ENCODE measurements at places on chromosomes 7 and 10.
A peak's percentile ranks its signal among the peaks of the same experiment; 100 is the strongest.

DNA sequence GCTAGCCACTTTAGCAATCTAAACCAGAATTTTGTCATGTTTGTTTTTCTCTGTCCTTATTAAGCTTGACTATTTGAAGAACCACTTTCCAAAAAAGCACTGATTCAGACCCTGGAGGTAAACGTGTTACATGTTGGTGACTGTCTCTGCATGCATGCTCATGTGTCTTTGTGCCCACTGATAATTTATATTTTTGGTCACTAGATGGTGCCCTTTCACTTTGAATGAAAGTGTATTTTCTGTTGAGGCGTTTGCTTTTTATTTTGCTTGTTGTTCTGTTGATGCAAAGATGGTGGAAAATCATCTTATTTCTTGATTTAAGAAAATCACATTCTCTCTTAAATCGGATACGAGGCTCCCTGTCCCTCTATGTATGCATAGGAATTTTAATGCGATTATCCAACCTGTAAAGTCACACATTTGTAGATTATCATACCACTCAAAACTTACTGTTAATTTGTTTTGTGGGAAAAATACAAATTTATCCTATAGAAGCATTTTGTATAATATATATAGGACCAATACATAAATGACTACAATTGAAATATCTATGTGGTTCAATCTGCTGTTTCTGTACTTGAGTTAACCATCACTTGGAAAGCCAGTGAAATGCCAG is 269.3 kb downstream of the BICC1 start:
- H3K4me1 ChIP-seq, result no peaks in the 10 kb centered on the region
- no peak overlapping the region for H3K27ac ChIP-seq
- DNase-seq, result peak; percentile 20
- H3K4me3 ChIP-seq, result no peak overlapping the region
- H3K36me3 ChIP-seq, result no peaks in the 10 kb centered on the region

DNA sequence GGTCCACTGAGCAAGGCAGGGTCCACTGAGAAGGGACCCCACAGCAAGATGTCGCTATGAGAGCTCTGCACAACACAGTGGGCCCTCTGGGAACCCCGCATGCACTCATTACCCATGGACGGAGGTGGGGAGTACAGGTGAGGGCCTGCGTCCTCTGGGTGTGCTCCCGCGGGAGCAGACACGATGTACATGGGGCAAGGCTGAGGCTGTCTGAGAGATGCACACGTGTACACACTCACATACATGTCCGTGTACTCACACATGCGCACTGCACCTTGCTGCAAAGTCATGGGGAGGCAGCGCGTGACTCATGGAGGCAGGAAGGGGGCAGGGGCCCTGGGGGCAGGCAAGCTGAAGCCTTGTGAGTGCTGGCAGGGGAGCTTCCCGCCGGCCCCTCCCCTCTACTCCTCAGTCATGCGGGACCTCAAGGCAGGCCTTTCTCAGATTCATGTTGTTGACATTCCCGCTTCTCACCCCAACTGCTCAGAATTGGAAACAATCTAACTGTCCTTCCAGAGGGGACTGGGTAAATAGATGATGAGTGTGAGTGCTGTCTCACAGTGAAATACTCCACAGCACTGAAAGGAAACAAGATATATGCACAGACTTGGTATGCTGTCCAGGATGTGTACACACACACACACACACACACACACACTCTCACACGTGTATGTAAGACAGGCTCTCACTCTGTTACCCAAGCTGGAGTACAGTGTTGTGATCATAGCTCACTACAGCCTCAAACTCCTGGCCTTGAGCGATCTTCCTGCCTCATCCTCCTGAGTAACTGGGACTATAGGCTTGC is 40.0 kb downstream of the GOLGA7B start:
- no peaks in the 10 kb centered on the region for H3K27me3 ChIP-seq
- H3K36me3 ChIP-seq, result no peaks in the 10 kb centered on the region
- DNase-seq, result peak; percentile 53
- peaks cover 8% of the 10 kb centered on the region for H3K4me1 ChIP-seq

DNA sequence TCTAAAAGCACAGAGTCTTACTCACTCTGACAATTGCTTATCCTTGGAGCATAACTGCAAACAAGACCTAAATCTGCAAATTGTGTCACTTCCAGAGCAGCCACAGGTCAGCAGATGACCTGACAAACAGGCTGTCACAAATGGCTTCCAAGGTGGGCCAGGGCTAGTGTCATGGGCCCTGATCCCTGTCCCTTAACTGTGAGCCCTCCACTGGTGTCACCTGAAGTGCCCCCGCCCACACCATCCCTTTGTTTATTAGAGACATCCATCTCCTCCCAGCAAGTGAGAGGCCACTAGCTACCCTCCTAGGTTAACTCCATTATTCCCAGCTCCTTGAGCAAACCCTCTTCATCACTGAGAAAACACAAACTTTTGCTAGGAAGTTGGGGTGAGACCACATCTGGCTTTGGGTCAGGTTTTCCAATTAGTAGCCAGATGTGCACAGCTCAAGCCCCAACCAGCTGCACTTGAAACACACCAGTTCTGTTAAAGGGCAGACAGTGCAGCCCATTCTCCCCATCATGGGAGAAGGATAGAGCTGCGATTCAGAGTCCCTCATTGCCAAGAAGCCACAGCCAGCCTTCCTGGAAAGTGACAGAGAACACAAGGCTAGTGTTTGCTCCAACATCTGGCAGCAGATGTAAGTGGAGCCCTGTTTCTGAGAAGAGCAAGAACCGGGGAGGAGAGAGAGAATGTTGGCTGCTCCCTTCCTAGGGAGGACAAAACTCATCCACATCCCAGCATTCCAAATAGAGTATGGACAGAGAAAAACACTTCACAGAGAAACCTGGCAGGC is 75.7 kb upstream of the NANOS1 start:
- no peak for DNase-seq
- no peaks in the 10 kb centered on the region for H3K36me3 ChIP-seq
- no peak overlapping the region for H3K4me3 ChIP-seq
- no peaks in the 10 kb centered on the region for H3K27me3 ChIP-seq
- no peak overlapping the region for H3K27ac ChIP-seq
- peaks cover 3% of the 10 kb centered on the region for H3K4me1 ChIP-seq

- H3K4me1 ChIP-seq, result peaks cover 6% of the 10 kb centered on the region
- H3K27ac ChIP-seq, result peak overlapping the region; percentile 86
- peak overlapping the region; percentile 2 for H3K4me3 ChIP-seq
- DNase-seq, result no peak
- no peaks in the 10 kb centered on the region for H3K36me3 ChIP-seq
Measured at GRCh38 chr7:149791-150636, 42.4 kb upstream of the FAM20C start.

- H3K27me3 ChIP-seq, result no peaks in the 10 kb centered on the region
- H3K36me3 ChIP-seq, result no peaks in the 10 kb centered on the region
- no peaks in the 10 kb centered on the region for H3K4me1 ChIP-seq
Measured at GRCh38 chr10:5105626-5106025, 11.4 kb downstream of the AKR1C3 start.

DNA sequence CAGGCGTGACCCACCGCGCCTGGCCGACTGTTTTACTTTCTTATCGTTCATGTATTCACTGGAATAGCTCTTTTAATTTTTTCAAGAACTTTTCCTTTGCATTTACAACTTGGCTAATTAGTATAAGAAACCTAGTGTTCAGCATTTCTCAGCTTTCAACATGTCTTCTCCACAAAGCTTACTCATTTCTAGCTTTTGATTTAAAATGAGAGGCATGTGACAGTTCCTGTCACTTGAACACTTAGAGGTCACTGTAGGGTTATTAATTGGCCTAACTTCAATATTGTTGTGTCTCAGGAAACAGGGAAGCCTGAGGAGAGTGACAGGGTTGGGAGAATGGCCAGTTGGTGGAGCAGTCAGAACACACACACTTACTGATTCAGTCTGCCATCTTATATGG is 125.1 kb upstream of the GPR22 start:
- no peak overlapping the region for H3K27ac ChIP-seq
- H3K27me3 ChIP-seq, result no peaks in the 10 kb centered on the region

- no peaks in the 10 kb centered on the region for H3K27me3 ChIP-seq
- H3K4me1 ChIP-seq, result peaks cover 3% of the 10 kb centered on the region
- H3K27ac ChIP-seq, result no peak overlapping the region
- no peak overlapping the region for H3K4me3 ChIP-seq
- no peaks in the 10 kb centered on the region for H3K36me3 ChIP-seq
Measured at GRCh38 chr7:51299391-51300133, 17.0 kb downstream of the COBL start.

DNA sequence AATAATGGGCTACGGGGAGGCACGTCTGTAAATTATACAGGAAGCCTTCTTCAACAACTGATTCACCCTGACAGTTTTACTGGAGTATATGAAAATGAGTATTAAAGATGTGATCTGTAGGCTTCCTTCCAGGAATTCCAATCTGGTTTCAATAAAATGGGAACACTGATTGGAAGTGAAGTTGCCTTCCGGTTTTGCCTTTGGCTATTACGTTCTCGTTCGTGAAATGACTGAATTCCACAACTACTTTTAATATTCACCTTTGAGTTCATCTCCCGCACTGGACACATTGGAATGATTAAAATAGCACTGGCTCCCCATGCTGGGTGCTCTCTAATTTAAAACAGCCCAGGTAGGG is 350.1 kb upstream of the MKI67 start:
- peak; percentile 50 for DNase-seq
- no peaks in the 10 kb centered on the region for H3K27me3 ChIP-seq
- H3K36me3 ChIP-seq, result no peaks in the 10 kb centered on the region
- no peak overlapping the region for H3K4me3 ChIP-seq
- no peak overlapping the region for H3K27ac ChIP-seq

Data from trophoblast cell (in vitro differentiated cells and primary cell).